Transverse colon (tissue), 4 donors: ENCODE measurements at places on chromosomes 7 and 10. TPM values are rescaled to one million over a fixed set of nuclear protein-coding genes. Genes with fewer than 3 reads are reported as not detected.

The RBP3 gene
- total RNA-seq, result not detected

The MMP21 gene
- total RNA-seq, result 1.00 TPM

The CCM2 gene
- 50.4 TPM for total RNA-seq

The WDR86 gene
- total RNA-seq, result 2.8 TPM

The OPALIN gene
- not detected for total RNA-seq
